ENCODE measurements at places on chromosomes 16 and 17.

DNA sequence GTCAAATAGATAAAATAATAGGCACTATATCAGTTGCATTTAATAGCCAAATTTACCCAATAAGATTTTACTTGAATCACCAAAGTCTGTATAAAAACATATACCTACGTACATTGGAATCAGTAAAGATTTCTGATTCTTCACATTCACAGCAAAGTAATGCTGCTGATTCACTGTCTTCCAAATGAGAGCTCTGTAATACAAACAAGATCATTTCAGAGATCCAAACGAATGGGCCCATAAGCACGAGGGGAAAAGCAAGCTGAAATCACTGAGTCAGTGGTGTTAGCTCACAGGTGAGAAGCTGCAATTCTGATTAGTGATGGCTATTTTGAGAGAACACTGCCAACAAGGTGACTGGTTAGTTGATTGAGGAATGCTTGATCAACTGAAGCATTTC lies 81.3 kb downstream of the SSH2 start:
- DNase-seq: no peak

DNA sequence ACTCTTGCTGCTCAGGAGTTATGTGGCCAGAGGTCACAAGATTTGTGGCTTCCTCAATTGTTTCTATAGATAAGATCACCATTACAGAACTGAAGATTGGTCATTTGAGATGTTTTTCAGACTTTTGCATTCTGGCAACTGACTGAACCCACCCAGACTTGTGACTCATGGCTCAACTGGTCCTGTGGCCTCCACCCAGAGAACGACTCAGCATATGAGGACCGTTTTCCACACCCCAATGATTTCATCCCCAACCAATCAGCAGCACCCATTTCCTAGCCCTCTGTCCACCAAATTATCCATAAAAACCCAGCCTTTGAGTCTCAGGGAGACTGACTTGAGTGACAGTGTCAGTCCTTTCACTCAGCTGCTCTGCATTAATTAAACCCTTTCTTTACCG lies 143.2 kb upstream of the ASIC2 start:
- no peak for DNase-seq

GRCh38 chr16:549544-550263 lies 10.5 kb upstream of the PRR35 start:
- DNase-seq: no peak

- no peak for DNase-seq
Observed at GRCh38 chr17:74201250-74201649, 2.2 kb upstream of the RPL38 start.

- DNase-seq: no peak
Observed at GRCh38 chr17:8287651-8288335, 677 bp upstream of the RANGRF start.

DNA sequence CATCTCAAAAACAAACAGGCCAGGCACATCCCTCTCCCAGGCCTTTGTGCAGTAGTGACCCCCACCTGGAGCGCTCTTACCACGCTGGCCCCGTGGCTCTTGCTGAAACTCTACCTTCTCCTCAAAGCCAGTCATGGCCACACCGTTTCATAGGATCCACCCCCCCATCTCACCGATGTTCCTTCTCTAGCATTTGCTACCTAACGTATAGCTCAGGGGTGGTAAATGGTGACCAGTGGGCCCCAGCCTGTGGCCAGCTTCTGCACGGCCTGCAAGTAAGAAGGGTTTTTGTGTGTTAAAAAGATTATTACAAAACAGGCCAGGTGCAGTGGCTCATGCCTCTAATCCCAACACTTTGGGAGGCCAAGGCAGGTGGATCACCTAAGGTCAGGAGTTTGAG lies 43.8 kb downstream of the RMI2 start:
- no peak for DNase-seq

DNA sequence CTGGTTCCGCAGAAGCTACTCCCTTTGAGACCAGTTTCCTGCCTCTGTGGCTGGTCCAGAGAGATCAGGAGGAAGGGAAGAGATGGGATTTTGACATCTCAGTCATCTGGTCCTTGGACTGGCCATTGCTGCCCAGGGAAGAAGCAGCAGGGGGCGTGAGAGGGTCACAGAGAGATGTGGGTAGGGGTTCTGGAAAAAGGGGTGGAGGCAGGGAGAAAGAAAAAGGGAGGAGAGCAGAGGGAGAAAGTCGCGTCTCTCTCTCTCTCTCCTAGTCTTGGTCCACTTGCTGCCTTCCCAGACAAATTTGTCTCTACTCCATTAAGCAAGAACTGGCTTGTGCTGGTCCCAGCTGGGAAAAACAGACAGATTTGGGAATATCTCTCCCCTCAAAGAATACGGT lies 4.4 kb downstream of the SHBG start:
- no peak for DNase-seq

DNA sequence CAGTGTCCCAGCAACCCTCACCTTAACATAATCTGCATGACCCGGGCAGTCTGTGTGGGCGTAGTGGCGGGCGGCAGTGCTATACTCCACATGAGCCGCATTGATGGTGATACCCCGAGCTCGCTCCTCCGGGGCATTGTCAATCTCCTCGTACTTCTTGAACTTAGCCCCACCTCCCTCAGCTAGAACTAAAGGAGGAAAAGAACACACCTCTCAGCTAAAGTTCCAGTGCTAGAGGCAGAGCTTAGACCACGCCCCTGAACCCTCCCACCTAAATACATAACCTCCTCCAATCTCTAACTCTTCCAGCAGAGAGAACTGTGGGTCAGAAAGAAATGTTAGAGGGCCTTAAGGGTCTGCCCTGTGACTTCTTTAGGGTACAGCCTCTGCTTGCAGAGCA lies 855 bp downstream of the TUFM start:
- DNase-seq: no peak

- no peak for DNase-seq
Observed at GRCh38 chr17:34723875-34724274, 144.5 kb downstream of the TMEM132E start.
